ENCODE measurements at places on chromosomes 1 and 21.

GRCh38 chr1:22795366-22795714 lies 84.7 kb downstream of the EPHB2 start:
- DNase-seq, result no peak

GRCh38 chr1:208807446-208808127 lies 563.4 kb upstream of the PLXNA2 start:
- no peak for DNase-seq

- DNase-seq, result no peak
Measured at GRCh38 chr1:59345221-59345620, 48.3 kb downstream of the FGGY start.

- DNase-seq, result no peak
Measured at GRCh38 chr1:218347723-218348627, 2.8 kb downstream of the TGFB2 start.

DNA sequence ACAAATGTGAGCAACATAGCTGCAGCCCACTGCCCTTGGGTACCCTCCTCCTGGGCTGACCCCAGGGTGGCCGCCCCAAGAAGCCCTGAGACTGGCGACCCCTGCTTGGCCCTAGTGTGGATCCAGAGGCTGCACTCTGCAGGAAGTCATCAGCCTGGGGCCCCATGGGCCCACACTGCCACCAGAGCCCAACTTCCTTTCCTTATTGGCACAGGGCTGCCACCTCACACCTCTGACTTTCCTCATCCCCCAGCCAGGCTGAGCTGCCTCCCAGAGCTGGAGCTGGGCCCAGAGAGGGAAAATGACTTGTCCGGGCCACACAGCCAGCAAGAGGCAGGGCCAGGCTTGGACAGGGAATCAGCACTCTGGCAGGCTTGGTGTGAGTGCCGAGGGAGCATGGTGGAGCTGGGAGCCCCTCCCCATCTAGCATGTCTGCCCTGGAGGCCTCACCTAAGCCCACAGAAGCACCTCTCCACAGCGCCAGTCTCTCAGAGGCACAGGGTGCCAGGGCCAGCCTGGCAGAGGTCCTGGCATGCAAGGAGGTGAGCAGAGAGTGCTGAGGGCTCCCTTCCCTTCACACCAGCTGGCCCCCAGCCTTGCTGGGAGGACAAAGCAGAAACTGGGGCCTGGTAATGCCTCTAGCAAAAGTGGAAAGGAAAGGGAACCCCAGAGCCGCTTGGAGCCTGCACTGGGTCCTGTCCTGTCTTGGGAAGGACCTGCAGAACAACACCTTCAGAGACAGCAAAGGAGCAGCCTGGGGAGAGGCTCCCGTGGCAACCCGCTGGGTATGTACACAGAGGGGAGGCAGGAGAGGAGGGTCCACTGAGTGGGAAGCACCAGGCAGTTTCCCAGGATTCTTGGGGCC lies 3.2 kb downstream of the RAP1GAP start:
- DNase-seq, result no peak

DNA sequence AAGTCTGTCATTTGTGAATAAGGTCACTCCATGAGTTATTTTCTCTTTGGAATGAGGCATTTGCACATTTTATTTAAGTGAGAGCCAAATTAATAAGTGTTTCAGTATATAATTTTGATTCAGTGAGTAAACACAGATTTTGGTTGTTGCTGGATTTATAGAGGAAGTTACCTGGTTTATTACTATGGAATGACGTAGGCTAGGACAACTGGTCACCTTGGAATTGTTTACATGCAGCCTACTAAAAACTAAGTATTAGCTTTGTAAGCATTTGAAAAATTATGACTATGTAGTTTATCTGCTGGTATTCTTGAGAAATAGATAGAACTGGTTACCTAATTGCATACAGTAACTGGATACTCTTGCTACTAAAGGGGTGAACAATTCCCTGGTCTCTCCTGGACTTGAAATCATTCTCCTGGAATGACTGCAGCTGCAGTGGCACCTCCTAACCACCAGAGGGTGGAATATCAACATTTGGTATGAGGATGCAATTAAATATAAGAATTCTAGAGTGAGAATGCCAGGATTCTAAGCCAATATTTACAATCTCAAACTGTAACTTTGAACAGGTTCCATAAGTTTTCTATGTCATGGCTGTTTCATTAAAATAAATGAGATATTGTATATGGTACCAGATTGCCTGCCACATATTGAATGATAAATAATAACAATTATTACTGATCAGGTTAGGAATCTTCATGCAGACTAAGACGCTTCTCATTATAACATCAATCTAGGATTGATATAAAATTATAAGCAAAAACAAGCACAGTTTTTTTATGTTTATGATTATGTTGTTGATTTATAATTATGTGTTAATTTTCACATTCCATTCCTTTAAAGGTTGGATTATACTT lies 3.5 kb upstream of the KRTAP27-1 start:
- DNase-seq, result no peak

GRCh38 chr21:21007606-21008005 lies 9.4 kb downstream of the NCAM2 start:
- DNase-seq, result no peak

GRCh38 chr1:169701261-169702005 lies 10.0 kb downstream of the SELL start:
- no peak for DNase-seq

GRCh38 chr21:35658242-35658641 lies 402.1 kb downstream of the SETD4 start:
- no peak for DNase-seq

GRCh38 chr1:200075938-200076546 lies 48.5 kb downstream of the NR5A2 start:
- no peak for DNase-seq

- no peak for DNase-seq
Measured at GRCh38 chr1:203351037-203351625, at the start of gene FMOD. TSS of gene FMOD (minus strand) at chr1:203351122. CDS start at chr1:203348270, 2,852 bp downstream.

DNA sequence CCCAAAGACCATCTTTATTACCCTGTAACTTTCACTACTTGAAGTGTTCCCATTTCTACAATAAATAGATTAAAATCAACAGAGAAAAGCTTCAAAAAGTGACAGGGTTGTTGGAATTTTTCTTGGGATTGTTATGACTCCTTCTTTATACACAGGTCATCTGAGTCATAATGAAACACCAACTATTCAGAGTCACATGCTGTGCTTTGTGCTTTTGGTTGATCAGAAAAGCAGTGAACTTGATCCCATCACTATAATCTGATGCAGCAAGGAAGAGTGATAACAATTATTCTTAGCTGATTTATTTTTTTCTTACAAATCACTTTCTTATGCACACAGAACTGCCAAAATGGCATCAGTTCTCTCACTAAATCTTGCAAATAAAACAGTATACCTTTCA lies 422.9 kb downstream of the PTBP2 start:
- no peak for DNase-seq

- no peak for DNase-seq
Measured at GRCh38 chr1:90831910-90832309, 114.8 kb upstream of the BARHL2 start.
